ENCODE measurements at places on chromosomes 2 and 18. TPM values are rescaled to one million over a fixed set of nuclear protein-coding genes. Genes with fewer than 3 reads are reported as not detected.

The MPHOSPH10 gene
- total RNA-seq: 26.3 TPM

The MTA3 gene
- total RNA-seq: 59.3 TPM

DNA sequence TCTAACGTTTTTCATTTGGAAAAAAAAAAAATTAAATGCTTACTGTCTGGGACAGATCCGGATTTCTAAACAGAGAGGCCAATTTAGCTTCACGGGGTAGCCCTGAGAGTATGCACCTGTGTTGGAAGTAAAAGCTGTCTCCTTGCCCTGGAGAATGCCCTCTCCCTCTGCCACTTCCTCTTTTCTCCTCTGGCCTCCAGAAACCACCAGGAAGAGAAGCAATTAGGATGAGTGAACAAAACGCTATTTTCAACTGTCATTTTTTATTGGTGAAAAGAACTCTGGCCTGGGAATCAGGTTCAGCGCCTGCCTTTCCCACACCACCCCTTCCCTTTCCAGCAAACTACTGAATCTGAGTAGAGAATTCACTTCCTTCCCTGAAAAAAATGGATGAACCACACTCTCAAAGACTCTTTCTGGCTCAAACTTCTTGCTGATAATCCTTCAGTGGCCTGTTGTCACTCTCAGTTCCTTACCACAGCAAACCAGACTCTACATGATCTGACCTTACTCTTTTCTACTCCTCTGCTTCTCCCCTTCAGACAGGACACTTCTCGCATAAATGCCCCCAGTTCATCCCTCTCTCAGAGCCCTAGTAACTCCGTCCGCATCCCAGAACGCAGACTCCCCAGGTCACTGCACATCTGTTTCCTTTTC is 29.8 kb downstream of the KLF7 start:
- no peaks in the 10 kb centered on the region for H3K36me3 ChIP-seq
- H3K27me3 ChIP-seq: no peaks in the 10 kb centered on the region
- no peak for DNase-seq
- no peak overlapping the region for H3K4me3 ChIP-seq
- H3K27ac ChIP-seq: peak overlapping the region; percentile 81

DNA sequence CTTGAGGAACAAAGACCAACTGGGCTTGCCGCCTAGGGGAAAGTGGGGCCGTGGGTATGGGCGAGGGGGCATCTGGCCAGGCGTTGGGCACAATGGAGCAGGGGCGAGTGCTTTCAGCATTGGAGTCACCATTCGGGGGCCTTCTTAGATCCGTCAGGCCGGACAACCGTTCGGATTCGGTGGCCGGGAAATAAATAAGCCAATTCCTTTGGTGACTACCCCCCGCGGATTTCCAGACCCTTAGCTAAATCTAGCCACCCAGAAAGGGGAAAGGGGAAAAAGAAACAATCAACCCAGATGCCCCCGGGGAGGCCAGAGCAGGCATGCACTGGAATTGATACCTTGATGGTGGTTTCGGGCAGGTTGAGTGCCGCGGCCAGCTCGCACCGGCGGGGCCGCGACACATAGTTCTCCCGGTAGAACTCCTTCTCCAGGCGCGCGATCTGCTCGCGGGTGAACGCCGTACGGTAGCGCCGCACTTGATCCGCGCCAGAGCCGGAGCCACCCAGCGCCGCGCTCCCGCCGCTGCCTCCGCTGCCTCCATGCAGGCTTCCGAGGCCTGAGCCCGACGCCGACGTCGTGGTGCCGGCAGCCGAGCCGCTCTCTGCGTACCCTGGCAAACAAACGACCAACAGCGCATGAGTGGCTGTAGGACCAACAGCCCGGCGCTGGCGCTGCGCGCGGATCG is 1.8 kb downstream of the EVX2 start:
- no peak overlapping the region for H3K4me3 ChIP-seq
- peaks cover 56% of the 10 kb centered on the region for H3K4me1 ChIP-seq
- no peak overlapping the region for H3K27ac ChIP-seq
- no peaks in the 10 kb centered on the region for H3K36me3 ChIP-seq
- peak; percentile 37 for DNase-seq
- peaks cover 99% of the 10 kb centered on the region for H3K27me3 ChIP-seq

DNA sequence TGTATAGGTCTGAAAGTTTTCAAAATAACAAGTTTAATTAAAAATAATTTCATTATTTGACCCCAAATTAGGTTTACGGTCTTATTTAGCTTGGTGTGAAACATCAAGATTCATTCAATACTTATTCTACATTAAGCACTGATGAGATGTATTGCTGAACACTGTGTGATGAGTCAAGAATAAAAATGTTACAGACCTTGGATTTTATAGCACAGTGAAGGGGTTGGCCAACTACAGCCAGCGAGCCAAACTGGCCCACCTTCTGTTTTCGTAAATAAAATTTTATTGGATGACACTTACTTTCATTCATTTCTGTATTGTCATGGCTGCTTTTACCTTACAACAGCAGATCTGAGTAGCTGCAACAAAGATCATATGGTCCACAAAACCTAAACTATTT is 8.3 kb downstream of the PPP4R1 start:
- H3K36me3 ChIP-seq: peaks cover 4% of the 10 kb centered on the region
- H3K4me3 ChIP-seq: no peak overlapping the region
- no peak overlapping the region for H3K27ac ChIP-seq
- DNase-seq: no peak
- peaks cover 9% of the 10 kb centered on the region for H3K4me1 ChIP-seq
- H3K27me3 ChIP-seq: no peaks in the 10 kb centered on the region

GRCh38 chr2:12651641-12652040 is 65.1 kb upstream of the TRIB2 start:
- DNase-seq: no peak
- H3K36me3 ChIP-seq: no peaks in the 10 kb centered on the region
- no peaks in the 10 kb centered on the region for H3K4me1 ChIP-seq
- no peak overlapping the region for H3K4me3 ChIP-seq
- H3K27me3 ChIP-seq: no peaks in the 10 kb centered on the region

GRCh38 chr2:231590614-231591013 is 2.0 kb upstream of the TEX44 start:
- no peaks in the 10 kb centered on the region for H3K4me1 ChIP-seq
- H3K27me3 ChIP-seq: no peaks in the 10 kb centered on the region
- H3K4me3 ChIP-seq: no peak overlapping the region
- no peak overlapping the region for H3K27ac ChIP-seq
- DNase-seq: peak; percentile 62

DNA sequence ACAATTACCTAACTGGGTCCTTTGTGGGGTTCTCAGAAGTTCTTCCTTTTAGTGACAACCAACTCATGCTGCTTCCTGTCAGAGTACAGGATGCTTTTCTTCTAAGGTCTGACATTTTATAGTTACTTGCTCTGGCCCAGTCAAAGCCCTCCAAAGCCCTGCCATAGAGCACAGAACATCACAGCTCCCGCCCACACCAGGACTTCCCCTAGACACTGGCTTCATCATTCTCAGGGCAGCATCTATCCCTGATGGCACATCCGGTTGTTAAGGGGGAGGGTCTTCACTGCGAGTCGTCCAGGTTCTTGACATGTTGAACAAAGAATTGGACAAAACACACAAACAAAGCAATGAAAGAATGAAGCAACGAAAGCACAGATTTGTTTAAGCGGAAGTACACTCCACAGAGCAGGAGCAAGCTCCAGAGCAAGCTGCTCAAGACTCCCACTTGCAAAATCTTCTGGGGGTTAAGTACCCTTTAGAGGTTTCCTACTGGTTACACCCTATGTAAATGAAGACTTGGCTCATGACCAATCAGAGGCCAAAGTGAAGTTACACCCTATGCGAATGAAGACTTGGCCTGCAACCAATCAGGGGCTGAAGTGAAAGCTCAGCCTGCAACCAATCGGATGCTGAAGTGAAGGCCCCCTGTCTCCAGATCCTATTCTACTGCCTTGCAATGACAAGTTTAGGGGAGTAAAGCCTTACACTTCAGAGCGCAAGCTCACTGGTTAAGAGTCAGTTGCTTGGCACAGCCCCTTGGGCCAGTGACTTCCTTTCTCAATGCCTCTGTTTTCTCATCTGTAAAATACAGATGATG is 79.0 kb downstream of the HDAC4 start:
- H3K4me1 ChIP-seq: peaks cover 71% of the 10 kb centered on the region
- no peaks in the 10 kb centered on the region for H3K36me3 ChIP-seq
- no peak for DNase-seq
- no peaks in the 10 kb centered on the region for H3K27me3 ChIP-seq
